ENCODE measurements at places on chromosomes 4 and X.

DNA sequence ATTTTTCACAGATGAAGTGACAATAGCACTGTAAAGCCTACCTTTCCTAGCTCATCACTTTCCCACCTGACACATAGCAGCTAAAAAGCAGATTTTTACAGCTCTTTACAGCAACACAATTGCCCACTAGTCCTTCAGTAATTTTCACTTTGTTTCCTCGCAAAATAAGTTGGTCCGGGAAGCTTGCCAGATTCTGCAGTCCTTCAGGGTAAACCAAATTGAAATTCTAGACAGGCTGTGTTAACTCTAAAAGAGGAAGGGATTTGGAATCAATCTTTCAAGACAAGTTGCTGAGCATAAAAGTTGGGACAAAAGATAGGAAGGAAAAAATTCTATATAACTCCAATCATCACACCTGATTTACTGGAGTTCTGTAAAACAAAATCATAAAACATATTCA is 8.7 kb downstream of the C1QTNF7 start:
- no peak for DNase-seq

- DNase-seq = no peak
These were observed 31.8 kb downstream of the RAP2C start for GRCh38 chrX:132187451-132187850.

DNA sequence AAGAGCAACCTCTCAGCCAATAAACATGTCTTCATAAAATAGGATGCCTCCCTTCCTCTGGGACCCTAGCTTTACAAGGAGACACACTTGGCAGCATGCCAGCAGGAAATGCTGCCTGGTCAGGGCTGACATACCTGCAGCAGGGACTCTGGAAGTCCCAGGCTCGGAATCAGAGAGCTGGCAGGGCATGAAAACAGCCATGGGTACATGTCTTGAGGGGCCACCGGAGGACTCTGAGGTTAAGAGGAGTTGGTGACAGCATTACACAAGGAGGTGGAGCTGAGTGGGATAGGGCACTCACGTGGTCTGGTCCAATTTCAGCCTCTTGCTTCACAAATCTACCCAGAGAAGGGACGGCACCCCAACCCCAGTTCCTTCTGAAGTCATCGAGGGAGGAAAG is 15.7 kb downstream of the MSX1 start:
- no peak for DNase-seq

DNA sequence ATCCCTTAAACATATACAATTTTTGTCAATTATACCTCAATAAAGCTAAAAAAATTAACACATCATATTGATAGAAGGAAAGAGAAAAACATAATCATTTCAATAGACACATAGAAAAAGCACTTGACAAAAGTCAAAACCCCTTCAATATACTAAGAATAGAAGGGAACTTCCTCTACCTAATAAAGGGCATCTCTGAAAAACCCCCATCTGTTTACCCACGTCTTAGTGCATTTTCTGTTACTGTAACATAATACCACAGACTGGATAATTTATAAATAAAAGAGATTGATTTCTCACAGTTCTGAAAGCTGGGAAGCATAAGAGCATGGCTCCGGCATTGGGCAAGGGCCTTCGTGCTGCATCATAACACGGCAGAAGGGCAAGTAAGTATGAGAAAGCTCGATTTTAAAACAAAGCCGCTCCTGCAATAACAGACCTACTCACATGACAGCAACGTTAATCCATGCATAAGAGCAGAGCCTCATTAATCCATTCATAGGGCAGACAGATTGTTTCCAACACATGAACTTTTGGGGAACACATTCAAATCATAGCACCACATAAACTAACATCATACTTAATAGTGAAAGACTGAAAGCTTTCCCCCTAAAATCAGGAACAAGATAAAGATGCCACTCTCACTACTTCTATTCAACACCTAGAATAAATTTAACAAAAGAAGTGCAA is 15.7 kb downstream of the STEEP1 start:
- DNase-seq = no peak

DNA sequence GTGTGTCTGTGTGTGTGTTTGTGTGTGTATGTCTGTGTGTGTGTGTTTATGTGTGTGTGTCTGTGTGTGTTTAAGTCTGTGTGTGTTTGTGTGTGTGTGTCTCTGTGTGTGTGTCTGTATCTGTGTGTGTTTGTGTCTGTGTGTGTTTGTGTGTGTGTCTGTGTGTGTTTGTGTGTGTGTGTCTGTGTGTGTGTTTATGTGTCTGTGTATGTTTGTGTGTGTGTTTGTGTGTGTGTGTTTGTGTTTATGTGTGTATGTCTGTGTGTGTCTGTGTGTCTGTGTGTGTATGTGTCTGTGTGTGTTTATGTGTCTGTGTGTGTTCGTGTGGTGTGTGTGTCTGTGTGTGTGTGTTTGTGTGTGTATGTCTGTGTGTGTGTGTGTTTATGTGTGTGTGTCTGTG is 11.4 kb downstream of the IL9R start:
- DNase-seq = peak; percentile 33

DNA sequence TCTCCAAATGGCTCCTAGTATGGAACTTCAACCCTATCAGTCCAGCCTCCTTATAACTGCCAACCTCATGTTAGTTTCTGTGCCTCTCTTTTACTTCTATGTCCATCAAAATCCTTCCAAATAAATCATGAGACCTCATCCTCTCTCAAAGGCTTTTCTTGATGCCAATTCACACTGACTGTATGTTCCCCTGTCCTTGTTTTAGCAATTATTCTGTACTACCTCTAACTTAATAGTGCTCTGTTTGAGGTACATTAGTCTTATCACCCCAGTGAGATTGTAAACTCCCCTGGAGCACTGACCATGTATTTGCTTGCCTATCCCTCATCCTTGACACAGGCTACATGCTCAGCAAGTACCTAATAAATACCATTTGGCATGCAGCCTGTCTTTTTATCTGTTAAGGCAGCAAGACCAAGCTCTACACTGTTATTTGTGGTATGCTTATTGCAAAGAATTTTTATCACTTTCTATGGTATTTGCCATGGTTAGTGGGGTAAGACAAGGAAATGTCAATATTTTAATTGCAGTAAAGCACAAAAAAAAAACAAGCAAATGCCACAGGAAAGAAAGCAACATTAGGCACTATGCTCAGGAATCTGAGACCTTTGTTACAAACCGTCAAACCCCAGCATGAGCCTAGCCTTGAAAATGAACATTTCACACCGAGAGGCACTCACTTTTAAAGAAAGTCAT is 119.2 kb downstream of the SMARCA1 start:
- no peak for DNase-seq

- no peak for DNase-seq
These were observed 42.9 kb upstream of the TMPRSS11B start for GRCh38 chr4:68288393-68288740.

- no peak for DNase-seq
These were observed 2.9 kb downstream of the TMEM131L start for GRCh38 chr4:153469031-153469430.

- no peak for DNase-seq
These were observed 763.9 kb downstream of the TRAM1L1 start for GRCh38 chr4:116321471-116321870.

DNA sequence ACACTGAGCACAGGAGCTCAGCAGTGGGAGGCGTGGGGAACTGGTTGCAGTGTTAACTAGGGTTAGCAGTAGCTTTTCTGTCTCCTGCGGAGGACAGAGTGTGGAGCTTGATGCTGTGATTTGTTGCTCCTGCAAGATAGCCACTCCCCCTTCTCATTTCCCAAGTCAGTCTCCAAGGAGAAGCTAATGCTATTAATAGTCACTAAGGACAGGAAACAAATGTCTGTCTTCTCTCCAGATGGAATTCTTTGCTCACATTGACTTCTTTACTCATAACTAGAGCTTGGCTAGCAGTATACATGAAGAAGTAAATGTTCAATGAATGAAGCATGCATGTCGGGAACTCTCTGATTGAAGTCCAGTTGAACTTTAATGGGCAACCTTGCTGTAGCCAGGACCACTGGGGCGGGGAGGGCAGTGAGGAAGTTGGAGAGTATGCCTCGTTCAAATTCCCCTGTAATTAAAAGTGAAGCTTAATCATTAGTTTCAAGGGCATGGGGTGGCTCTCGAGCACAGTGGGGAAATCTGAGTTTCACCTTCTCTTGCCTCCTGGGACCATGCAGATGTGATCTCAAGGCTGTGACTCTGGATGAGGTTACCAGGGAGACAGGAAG is 156.6 kb upstream of the SCML1 start:
- peak; percentile 75 for DNase-seq

DNA sequence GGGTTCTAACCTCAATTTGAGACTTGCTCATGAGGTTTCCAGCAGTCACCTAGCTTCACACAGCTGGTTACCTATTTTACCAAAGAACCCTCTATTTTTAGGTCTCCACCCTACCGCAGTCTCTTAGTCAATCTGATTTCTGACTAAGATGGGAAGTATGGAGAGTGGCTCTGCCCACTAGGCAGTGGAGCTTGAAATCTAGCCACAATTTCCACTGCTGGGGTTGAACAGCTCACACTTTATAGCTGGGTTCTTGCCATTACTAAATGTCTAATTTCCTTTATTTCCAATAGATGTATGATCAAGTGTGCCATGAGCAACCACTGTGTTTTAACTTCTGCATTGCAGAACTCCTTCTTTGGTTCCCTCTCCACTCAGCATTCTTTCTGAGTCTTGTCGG is 43.1 kb downstream of the GASK1B start:
- no peak for DNase-seq

DNA sequence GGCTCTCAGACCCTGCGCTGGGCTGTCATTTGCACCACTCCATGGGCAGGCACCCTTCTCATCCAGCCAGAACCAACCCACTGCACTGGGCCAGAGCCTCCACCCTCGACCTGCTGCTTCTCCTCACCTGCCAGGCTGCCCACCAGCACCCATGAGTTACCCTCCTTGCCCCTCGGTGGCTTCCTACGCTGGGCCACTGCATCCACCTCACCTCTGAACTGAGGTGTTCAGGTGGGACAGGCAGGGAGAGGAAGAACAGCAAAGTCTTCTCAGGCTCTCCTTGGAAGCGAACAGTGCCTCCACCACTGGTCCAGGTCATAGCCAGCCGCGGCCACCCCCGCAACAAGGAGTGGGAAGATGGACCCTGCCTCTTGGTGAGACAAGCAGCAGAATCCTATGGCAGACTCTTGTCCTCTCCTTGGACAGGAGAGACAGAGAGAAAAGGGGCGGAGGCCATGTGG is 32.4 kb upstream of the HMX1 start:
- no peak for DNase-seq

DNA sequence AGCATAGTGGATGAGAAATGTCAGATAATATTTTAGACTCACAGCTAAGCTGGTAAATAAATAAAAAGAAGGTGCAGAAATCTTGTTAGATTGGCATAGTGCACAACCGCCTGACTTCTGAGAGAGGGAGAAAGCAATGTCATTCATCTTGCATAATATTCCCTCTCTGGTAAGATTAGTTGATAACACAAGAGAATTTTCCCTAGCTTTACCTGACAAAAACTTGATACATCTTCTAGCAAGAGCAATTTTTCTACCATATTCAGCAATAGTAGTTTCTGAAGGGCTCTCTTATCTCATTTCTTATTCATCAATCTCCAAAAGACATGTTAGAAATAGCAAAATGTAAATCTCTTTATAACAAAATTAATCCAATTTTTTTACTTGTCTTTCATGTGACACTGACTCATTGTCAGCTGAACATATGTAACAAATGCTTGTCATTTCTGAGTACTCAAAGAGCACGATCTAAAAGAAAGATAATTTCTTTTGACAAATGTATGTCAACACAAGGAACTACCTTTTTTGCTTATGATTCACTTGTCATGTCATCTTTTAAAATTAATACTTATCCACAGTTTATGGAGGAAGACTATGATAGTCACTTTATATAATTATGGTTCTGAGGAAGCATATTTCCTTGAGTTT is 240.0 kb downstream of the ARAP2 start:
- DNase-seq = no peak

- no peak for DNase-seq
These were observed 94.5 kb upstream of the GC start for GRCh38 chr4:71878376-71878775.

- DNase-seq = no peak
These were observed 236.7 kb downstream of the SLITRK2 start for GRCh38 chrX:146054311-146054710.

DNA sequence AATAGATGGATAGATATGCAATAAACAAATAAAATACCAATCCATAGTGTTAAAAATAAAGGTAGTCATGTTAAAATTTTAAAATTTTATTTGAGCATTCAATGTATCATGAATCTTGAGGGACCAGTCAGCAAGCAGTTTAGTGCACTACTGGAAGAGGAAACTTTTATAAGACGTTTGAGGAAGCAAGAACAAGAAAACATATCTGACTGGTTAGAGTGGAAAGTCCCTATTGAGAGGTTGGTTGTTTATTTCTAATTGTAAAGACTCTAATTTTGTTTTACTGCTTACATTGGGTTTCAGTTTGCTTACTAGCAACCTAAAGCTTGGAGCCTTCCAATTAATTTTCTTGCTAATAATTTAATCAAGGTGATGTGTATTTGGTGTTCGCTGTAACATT is 786.2 kb downstream of the RAB28 start:
- no peak for DNase-seq

GRCh38 chr4:87912164-87913004 is 63.1 kb upstream of the SPP1 start:
- DNase-seq = no peak

- no peak for DNase-seq
These were observed 597.8 kb downstream of the BCOR start for GRCh38 chrX:39499996-39500395.

DNA sequence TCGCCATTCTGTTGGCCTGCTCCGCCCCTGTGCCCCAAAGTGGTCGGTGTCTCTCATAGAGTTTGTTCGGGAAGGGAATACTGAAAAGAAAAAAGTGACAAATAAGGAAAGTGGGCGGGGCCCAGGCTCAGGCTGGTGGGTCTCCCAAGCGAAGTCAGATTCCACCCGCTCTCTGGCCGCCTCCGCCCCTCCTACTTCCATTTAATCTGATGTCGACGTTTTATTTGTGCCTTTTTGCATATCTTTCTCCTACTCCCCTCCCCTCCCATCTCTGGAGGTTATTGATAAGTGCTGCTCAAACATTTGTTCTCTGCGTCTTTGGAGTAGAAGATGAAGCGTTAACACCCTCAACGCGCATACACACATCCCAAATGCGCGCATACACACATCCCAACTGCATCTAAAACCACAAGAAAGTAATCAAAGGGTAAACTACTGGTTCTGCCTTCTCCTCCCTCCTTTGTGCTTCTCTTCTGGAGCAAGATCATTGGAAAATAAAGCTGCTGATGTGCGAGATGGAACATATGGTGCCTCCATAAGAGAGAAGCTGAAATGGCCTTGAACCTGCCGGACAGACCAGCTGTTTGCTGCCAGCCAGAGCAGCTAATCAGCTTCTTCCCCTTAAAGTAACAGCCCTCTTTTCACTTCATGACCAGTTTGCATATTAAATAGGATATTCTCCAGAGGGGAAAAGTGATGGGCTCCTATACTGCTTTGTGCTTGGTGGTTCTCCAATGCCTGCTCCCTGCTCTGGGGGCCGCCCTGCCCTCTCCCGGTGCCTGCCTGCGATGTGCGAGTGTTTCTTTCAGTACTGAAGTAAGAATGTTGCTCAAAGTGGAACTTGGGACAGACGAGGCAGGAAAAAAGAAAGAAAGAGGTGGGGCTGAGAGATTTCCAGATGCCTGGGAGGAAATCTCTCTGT is 3.1 kb downstream of the MAMLD1 start:
- peak; percentile 84 for DNase-seq
